ENCODE measurements at places on chromosomes 16 and 17.

DNA sequence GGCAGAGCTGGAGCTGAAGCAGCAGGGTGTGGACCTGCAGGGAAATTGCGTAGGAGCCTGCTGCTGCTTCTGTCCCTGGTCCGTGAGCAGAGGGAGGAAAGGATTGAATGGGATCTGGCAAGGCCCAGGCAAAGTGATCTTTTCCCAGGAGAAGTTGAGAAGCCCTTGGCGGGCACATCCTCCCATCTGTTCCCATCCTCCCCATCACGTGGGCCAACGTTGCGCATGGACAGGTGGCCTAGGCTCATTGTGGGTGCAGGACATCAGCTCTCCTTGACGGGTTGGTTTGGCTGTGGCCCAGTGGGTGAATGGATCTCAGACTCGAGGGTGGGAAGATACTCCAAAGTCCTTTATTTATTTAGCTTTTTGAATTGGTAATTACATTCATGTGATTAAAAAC, 29.4 kb upstream of the POLR3E start:
- DNase-seq, result no peak

GRCh38 chr17:19285213-19285900, 48.2 kb downstream of the EPN2 start:
- DNase-seq, result no peak

DNA sequence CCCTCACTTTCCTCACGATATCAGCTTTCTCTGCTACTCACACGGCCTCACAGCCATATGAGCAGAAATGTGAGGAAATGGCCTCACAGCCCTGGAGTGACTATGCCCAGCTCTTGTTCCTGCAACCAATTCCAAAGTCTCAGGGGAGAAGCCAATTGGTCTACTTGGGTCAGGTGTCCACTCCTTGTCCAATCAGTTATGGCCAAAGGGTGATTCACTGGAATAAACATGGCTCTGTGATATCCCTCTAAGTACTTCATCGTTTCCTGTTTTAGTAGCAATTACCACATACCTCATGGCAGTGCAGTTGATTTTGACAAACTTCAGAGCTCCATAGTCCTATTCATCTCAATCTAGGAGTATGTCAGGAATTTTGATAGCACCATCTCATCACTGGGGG, 195.4 kb downstream of the KATNIP start:
- DNase-seq, result no peak

DNA sequence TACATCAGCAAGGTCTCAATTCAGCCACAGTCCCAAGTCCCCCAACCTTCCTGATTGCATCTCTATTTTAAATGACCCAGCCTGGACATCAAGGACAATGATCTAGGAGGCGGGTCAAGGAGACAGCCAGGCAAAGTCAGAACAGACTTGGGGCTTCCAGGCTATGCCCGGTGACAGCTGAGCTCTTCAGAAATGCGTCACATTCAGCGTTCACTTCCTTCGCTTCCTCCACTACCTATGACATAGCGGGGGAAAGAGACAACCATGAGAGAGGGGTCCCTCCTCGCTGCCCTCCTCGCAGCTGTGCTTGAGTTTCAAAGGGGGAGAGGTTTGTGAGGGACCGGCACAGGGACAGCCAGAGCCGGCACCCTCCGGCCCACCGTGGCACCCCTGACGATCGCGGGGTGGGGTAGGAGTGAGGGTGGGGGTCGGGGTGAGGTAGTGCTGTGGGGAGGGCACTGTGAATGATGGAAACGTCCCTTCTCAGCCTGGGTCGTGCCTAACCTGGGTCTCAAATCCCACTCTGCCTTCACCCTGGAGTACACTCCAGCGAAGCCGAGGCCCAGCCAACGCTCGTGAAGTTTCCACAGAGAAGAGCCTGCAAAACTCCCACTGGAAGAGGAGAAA, 12.3 kb upstream of the LGALS3BP start:
- DNase-seq, result no peak

GRCh38 chr17:76416457-76416856, 32.0 kb downstream of the SPHK1 start:
- DNase-seq, result no peak

Data from stimulated activated CD8-positive, alpha-beta memory T cell treated with anti-CD3 and anti-CD28 coated beads, Interleukin-12 subunit alpha, Interleukin-12 subunit beta, amount 100 ng/mL, for 4 hours (primary cell).